ENCODE measurements at places on chromosomes 12 and 14. TPM values are rescaled to one million over a fixed set of nuclear protein-coding genes. Genes with fewer than 3 reads are reported as not detected.

SERPINA9 gene
- total RNA-seq = not detected

CPSF6 gene
- total RNA-seq = 104 TPM

NRIP2 gene
- total RNA-seq = not detected

HOXC11 gene
- total RNA-seq = not detected

DNA sequence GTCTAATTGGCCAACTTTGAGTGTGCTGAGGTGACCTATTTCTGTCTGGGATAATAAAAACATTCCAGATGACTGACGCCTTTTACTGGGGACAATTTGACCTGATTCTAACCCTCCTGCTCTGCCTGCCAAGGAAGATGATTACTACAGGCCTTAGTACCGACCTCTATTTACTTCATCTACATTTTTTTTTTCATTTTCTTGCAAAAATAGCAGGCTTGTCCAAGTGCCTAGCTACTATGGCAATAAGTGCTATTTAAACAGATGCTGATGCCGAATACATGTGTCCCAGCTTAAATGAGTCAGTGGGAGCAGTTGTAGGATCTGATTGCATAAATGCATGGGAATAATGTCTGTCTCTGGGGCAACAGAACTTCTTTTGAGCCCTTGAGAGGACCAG is 254.3 kb downstream of the RGS6 start:
- no peak for DNase-seq

DNA sequence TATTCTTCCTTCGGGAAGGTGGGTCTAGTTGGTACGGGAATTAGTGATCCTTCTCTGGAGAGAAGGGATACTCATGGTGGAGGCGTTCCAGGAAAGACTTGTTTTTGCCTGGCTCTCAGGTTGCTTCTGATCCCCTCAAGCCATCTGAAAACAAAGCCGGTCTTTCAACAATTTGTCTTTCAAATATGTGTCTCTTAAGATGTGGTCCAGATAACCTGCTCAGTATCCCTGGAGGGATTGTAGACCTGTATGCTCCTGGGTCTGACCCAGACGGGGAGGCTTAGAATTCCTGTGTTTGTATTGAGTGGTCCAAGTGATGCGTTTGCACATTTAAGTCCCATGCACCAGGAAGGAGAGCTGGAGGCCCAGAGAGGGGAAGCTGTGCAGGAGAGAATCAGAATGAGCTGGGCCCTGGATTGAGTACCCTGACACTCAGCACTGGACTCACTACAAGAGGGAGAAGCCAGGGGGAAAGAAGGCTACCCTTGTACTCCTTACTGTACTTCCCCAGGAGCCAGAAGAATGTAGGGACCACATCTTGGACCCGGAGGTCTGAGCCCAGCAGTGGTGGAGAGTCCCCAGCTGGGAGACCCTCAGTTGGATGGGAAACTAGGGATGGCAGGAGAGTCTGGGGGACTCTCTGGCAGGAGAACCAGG is 40.4 kb downstream of the ERH start:
- DNase-seq = no peak

GRCh38 chr14:99971087-99971940 is 93.9 kb upstream of the EVL start:
- DNase-seq = peak; percentile 78

- DNase-seq = no peak
These were observed 41.9 kb downstream of the TTC7B start for GRCh38 chr14:90774316-90774715.

GRCh38 chr14:92021523-92021922 is 18.3 kb downstream of the TRIP11 start:
- DNase-seq = no peak

GRCh38 chr12:53077030-53077429 is 2.2 kb downstream of the SPRYD3 start:
- DNase-seq = no peak

DNA sequence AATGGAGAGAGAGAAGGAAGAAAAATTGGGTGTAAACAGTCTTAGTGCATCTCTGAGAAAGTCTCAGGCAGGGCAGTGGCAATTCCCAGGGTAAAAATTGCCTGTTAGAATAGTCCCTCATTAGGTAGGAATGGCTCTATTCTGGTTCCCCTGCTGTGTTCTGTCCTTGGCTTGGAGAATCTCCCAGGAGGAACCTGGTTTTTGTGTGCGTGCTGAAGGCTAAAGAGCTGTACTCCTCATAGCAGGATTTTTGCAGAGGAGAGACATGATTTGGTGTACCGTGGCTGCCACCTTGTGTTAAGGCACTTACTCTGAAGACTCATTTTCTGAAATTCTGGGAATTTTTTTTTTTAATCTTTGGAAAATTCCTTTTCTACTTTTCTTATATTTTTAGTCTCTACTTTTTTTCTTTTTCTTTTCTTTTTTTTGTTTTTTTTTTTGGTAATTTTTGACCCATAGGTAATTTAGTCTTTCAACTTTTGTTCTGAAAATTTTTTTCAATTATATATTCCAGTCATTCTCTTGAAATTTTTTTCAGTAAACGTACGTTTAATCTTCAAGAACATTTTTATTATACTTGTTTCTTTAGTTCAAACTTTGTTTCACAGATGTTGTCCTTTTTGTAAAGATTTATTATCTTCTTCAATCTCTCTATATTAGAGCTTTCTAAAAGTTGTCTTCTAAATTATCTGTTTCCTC is 63.8 kb downstream of the FBXO33 start:
- peak; percentile 26 for DNase-seq

DNA sequence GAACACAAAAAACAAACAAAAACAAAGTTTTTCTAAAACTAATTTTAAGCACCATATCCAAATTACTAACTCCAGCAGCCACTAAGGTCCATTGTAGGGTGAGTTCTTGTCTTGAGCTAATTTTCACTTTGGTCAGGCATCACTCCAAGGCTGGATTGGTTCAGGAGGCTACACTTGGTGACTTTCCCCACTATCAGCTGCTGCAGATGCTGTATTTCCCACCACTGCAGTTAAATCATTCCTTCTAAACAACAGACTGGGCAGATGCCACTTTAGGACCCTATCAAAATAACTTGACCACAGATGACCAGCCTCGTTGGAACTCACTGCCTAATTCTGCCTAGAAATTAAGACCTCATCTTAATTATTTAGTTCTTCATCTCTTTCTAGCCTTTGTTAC is 140.5 kb downstream of the SLC16A7 start:
- DNase-seq = no peak

DNA sequence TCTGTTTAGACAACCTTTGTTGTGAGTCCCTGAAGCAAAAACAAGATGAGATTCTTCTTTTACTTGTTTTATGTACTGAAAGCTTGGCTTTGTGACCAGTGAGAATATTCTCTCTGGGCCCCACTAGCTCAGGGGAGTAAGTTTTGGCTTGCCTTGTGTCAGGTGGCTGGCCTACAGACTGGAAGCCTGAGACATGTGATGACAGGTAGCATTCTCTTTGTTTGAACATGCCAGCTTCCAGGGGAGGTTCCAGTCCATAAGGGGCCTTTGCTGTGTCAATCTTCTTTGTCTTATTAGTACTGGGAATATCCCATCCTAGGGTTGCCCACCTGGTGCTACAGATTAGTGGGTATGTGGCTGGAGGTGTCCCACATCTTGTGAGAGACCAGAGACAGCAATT is 66.1 kb upstream of the FERMT2 start:
- no peak for DNase-seq

- DNase-seq = no peak
These were observed 18.6 kb upstream of the GPATCH2L start for GRCh38 chr14:76133103-76133502.

DNA sequence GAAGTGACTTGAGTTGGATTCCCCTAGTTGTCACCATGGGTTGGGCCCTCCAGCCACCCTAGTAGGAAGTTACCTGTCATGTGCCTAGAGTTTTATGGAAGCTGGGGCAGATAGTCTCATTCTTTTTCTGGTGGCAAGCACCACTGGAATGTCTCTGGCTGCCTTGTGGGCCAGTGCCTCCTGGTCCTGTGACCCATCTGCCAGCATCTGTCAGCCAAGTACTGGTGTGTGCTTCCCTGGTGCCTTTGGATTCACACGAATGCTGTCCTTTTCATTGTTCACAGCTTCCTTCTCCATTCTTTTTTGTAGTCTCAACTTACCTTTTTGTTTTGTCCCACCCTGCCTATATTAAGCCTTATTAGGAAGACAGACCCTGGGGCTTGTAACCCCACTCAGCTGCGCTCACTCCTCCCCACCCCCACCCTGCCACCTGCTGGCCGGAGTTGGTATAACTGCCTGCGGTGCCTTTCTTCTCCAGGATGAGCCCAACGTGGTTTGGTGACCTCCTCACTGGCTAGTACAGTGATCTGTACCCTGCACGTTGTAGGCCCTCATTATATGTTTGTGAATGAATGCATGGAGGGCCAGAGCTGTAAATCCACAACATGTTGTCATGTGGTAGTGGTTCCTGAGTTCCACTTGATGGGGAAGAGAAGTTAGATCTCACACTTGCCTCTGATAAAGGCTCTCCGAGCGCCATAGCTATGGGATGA is 125.7 kb downstream of the TSPAN9 start:
- DNase-seq = no peak

DNA sequence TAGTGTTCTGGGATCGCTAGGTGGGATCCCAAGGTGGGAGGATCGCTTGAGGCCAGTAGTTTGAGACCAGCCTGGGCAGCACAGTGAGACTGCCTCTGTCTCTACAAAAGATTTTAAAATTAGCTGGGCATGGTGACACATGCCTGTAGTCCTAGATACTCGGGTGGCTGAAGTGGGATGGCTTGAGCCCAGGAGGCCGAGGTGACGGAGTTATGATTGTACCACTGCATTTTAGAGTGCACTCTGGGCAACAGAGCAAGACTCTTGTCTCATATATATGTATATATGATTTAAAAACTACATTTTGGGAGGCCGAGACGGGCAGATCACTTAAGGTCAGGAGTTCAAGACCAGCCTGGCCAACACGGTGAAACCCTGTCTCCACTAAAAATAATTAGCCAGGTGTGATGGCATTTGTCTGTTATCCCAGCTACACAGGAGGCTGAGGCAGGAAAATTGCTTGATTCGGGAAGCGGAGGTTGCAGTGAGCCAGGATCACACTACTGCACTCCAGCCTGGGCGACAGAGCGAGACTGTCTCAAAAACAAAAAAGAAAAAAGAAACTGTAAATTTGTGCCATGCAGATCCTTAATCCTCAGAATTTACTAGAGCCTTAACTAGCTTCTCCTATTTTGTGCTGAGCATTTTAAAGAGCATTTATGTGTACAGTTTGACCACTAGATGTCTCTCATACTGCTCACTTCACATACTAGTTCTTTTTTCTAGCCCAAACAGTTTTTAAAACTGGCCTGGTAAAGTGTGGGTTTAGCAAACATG is 114.8 kb downstream of the MON2 start:
- DNase-seq = no peak

DNA sequence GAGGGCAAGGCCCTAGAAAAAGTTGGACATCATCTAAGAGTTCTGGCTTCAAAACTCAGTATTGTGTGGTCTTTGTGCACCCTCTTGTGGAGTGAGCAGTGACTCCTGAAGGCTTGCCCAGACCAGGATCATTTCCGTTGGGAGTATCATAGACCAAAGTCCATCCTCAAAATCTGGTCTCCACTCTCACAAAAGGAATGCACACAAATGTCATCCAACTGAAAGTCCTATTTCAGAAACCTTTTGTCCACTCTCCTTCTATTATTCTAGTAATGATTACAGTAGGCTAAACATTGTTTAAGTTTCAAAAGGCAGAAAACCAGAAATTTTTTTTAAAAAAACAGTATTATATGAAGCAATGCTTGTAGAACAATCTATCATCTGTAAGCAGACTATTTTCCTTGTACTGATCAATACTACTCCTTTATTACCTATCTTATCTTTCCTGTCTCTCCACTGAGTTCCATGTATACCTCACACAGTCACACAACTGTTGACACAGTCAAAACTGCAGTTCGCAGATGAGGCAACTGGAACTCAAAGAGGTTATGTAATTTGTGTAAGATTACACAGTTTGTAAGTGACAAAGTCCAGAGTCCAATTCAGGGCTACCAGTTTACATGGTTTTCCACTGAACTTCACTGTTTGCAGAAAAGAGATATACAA is 41.4 kb downstream of the COX16 start:
- no peak for DNase-seq

DNA sequence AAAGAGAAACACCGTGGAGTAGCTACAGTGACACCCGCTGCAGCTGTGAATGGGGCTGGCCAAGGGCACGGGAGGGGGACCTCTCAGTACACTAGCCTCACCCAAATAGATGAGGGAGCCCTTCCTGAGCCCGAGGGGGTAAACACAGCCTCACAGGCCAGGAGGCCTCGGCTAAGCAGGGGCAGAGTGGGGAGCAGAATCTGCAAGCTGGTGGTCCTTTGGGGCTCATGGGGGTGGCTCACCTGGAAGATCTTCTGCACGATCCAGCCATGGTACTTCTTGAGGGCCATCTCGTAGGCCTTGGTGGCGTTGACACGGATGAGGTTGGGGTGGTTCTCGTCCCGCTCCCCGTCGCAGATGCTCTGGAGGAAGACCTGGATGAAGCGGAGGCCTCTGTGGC is 22.2 kb upstream of the TRPV4 start:
- no peak for DNase-seq

- DNase-seq = no peak
These were observed 55.1 kb upstream of the ARID2 start for GRCh38 chr12:45674181-45674977.

DNA sequence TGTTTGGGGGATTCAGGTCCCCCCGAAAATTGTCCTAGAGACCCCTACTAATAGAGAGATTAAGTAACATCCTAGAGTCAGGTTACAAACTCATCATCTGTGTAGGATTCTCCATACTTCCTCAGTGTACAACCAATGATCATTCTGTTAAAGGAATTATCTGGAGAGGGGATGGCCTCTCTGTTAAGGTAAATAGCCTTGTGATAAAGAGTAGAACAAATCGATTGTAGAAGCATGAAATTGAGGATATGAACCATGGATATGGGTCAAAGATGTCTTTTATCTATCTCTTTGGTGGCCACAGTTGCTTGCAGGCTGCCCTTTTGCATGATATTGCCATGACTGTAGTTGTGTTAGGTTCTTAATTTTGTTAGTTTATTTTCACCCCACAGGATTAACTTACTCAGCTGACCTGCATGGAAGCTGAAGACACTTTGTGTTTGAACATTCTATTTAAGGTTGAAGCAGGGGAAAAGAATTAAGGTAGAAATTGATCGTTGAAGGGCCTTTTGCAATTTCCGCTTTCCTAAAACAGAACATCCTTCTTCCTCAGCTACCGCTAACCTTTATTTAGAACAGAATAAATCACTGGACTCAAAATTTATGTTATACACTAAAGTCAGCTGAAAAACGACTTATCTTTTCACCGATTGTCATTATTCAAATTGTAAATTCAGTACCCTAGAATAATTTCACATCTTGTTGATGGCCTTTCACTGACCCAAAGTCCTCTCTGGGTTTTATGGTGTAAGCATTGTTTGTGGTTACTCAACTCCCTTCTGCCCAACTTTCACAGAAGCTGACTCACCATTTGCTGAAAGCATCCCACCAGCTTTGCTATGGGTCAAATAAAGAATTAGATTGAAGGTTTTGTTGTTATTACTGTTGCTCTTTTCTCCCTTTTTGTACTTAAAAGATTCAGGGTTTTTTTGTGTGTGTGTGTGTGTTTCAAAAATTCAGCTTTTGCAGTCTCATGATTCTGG is 52.3 kb downstream of the IRAK3 start:
- no peak for DNase-seq

Data from activated naive CD4-positive, alpha-beta T cell treated with anti-CD3 and anti-CD28 coated beads, Interleukin-2, amount 50 U/mL, for 72 hours (primary cell).